ENCODE measurements at places on chromosomes 11 and 22. TPM values are rescaled to one million over a fixed set of nuclear protein-coding genes. Genes with fewer than 3 reads are reported as not detected.

Gene CCDC87
- not detected for total RNA-seq

Gene OR6A2
- total RNA-seq, result 0.20 TPM

Gene FXYD6
- total RNA-seq, result not detected

Gene BDNF
- total RNA-seq, result not detected

DNA sequence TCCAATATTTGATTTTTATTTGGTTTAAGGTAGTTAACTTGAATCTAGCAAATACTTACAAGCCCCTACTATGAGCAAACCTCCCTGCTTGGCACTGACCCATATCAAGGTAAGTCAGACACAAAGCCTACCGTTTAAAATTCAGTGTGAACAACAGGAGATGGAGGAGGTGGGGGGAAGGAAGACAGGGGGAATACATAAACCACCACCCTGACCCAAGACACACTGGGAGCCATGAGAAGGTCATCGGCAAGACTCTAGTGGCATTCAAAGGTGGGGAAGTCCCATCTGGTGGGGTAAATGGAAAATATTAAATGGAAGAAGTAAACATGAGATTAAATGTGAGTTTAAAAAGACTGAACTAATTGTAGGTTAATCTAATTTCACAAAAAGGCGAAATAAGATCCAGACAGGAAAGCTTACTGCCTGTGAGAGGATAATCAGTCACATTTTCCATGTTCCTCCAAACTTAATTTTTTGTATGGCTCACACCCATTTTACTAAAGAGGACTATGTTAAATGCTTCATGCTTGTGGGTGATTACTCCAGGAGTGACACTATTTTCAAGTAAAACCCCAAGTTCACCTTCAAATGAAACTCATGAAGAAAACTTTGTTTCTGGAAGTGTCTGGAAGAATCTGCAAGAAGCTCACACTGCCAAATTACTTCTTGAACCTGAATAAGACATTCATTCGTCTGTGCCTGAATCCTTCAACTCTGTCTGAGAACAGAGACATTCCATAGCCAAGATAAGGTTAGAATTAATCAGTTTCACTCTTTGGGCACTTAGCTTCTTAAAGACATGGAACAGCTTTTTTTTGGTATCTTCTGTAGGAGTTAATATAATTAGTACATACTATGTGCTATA lies 51.7 kb downstream of the PITPNB start:
- no peak for DNase-seq

- no peak for DNase-seq
Measured at GRCh38 chr11:69387409-69387885, 93.5 kb downstream of the MYEOV start.

Gene ASPHD2
- total RNA-seq, result 8.5 TPM

DNA sequence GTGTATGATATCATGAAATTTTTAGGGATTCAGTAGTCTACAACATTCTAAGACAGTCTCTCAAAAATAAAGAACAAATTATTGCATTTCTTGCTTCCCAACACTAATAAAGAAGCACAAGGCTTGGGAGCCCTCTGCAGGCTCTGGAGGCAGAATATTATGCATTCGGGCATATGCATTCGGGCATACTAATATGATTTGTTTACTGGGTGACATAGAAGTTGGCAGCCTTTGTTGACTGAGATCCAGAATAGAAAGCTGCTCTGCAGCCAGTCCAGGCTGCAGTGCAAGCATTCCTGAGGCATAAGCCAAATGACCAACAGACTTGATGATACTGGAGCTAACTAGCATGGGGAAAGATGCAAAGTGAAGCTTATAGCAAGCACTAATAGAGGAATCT lies 945.5 kb downstream of the OPCML start:
- DNase-seq, result no peak

Gene DUSP8
- 4.2 TPM for total RNA-seq

Measured in natural killer cell treated with Interleukin-12 subunit alpha and Interleukin-12 subunit beta and Interleukin-15 and Interleukin-18, amount 100 ng/mL, for 72 hours (primary cell).